ENCODE measurements at places on chromosomes 5 and 9.
A peak's percentile ranks its signal among the peaks of the same experiment; 100 is the strongest.

GRCh38 chr5:66239034-66239433 lies 94.9 kb downstream of the SREK1 start:
- no peak for DNase-seq

- DNase-seq: no peak
Measured at GRCh38 chr5:139399501-139400121, 4.3 kb downstream of the SPATA24 start.

DNA sequence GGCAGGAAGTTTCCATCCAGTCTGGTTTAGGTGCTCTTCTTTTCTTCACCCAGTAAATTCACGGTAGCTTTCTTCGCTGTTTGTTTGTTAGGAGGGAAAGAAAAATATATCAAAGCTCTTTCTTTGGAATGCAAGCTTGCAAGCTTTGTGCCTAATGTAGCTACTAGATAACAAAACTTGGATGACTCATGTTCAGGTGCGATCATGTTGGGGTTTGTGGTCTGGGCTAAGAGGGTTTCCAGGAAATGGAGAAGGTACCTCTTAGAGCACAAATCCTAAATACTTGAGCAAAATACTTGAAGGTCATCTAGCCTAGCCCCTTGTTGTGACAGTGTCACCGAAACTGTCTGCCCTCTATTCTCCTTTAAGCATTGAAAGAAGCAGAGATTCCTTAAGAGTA lies 17.7 kb downstream of the SRP19 start:
- DNase-seq: no peak

GRCh38 chr5:107502676-107503060 lies 168.1 kb downstream of the EFNA5 start:
- peak; percentile 43 for DNase-seq

DNA sequence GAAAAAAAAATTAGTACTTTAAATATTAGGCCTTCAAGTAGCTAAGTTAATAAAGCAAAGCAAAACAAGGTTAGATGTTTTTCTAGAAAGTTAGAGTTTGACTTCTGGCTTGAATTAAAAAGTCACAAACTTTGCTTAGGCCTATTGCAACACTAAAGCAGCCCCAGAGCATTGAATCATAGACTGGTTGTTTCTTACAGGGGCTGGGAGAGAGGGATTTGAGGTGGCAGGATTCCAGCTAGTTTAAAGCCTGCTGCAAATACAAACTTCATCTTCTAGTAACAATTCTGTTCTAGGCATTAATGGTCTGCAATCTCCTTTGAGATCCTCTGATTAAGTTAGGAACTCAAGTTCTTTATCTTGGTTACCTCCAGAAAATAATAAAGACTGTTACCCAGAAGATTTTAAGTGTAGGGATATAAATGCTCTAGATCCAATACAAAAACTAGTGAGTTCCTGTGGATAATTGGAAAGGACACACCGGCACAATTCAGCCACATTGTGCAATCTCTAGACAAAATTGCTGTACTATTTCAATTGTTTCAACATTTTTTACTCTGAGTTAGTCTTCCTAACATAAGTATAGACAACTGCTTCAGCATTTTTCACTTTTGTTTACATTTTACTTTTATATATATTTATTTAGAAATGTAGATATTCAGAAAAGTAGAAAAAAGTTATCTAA lies 12.6 kb downstream of the OR13C5 start:
- DNase-seq: no peak

DNA sequence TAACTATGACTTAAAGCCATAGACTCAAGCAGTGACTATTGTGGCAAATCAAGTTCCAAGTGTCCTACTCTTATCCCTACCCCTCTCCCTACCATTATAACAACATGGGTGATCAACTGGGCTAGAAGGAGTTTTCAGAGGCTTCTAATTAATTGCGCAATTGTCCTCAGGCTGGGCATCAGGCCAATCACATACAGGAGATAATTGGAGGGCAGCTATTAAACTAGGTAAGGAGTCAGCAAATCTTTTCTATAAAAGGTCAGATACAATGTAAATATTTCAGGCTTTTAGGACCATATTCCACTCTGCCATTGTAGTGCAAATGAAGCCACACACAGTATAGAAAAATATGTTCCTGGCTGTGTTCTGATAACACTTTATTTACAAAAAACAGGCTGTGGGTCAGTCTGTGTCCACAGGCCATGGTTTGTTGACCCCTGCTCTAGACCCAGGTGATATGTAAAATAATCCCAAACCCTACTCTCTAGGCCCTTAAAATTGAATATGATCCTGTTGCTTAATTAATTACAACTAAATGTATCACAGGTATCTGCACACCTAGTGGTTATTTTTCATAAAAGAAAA lies 141.4 kb upstream of the PIK3R1 start:
- no peak for DNase-seq

DNA sequence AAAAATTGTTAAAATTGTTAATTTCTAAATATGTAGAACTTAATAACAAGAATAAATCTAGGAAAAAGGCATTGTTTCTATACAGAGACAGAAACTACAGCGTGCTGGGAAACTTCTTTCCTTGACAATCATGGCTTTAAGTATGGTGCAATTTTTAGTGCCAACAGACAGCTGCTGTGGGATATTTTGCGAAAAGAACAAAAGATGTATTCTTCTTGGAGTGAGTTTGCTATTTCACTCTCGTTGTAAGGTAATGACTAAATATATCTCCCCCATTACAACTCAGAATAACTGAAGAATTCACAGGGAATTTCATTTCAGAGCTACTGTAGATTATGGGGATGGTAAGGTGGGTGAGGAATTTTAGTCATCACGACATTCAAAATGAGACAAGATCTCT lies 2055.0 kb upstream of the ACO1 start:
- no peak for DNase-seq

- no peak for DNase-seq
Measured at GRCh38 chr9:137972355-137972987, 94.9 kb downstream of the CACNA1B start.

GRCh38 chr9:122262073-122262472 lies 2.6 kb downstream of the RBM18 start:
- no peak for DNase-seq

DNA sequence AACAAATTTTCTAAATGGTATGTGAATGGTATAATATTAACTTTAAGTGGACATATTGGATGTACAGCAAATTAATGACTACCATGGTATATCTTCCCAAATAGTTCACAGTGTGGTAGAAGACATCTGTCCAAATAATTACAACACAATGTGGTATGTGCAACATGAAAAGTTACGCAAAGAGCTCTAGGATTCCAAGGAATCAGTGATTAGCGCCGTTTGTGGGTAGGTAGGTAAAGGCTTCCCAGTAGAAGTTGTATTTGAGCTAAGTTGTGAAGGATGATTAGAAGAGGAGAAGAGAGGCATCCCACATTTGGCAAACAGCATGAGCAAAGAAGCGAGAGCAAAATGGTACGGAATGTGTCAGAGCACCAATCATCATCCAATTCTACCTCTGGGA lies 14.3 kb upstream of the KLF9 start:
- DNase-seq: no peak

GRCh38 chr9:118170032-118170955 lies 466.1 kb downstream of the TLR4 start:
- DNase-seq: no peak

GRCh38 chr5:76677849-76678472 lies 38.0 kb upstream of the F2R start:
- no peak for DNase-seq

GRCh38 chr9:2053883-2054845 lies 39.0 kb downstream of the SMARCA2 start:
- no peak for DNase-seq

DNA sequence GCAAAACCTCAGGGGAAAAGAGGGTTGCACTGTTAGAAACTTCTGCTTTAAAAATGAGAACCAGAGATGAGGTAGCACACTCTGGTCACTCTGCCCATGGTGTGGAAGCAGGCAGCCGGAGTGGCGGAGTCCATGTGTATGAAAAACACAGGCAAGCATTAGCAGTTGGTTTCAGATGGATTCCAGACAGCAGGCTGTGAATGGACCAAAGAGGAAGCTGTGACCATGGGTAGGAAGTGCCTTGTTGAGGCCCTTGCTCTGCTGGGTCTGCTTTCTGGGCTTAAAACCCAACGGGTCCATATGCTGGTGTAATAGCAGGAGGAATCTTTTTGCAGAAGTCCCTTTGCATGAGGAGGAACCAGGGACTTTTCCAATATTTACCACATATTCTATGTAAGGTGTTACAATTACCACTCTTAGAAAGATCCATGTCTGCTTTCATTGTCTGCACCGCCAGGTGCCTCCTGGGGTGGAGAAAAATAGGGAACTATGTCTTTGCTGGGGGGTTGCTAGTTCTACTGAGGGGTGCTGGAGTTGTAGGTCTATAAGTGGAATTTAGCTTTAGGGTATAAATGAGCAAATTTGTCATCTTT lies 77.0 kb downstream of the ANKRD55 start:
- DNase-seq: no peak
